ENCODE measurements at places on chromosomes 2 and 18.
A peak's percentile ranks its signal among the peaks of the same experiment; 100 is the strongest.

DNA sequence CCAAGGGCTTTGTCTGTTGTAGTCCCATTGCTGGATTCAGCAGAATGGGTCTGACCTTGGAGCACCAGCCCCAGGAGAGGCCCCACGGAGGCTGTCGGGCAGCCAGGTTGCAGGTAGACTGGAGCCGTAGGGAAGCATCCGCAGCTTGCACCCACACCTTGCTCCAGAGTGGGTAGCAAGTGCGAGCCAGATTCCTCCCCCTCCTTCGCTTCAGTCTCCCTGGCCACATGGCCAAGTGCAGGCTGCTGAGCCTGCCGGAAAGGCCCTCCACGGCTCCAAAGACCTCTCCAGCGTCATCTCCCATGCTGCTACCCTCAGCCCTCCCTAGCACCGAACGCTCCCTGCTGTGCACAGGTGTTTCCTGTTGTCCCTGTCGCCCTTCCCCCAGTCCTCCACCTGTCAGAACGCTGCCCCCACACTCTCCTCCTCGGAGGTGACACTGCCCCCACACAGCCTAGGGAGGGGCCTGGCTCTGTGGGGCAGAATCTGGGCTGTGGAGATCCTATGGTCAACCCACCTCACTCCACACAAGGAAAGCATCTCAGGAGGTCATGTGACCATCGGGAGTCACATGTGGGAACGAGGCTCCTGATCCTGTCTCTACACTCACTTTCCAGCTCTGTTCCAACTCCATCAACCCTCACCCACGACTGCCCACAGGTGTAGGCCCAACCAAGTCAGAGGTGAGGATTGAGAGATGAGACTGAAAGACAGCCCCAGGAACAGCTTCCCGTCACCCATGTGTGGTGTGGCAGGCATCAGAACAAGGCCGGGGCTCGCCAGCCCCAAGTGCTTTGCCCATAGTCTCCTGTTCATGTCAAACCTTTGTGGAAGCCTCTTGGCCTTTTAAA, 8.3 kb downstream of the KCNF1 start:
- no peak for DNase-seq

DNA sequence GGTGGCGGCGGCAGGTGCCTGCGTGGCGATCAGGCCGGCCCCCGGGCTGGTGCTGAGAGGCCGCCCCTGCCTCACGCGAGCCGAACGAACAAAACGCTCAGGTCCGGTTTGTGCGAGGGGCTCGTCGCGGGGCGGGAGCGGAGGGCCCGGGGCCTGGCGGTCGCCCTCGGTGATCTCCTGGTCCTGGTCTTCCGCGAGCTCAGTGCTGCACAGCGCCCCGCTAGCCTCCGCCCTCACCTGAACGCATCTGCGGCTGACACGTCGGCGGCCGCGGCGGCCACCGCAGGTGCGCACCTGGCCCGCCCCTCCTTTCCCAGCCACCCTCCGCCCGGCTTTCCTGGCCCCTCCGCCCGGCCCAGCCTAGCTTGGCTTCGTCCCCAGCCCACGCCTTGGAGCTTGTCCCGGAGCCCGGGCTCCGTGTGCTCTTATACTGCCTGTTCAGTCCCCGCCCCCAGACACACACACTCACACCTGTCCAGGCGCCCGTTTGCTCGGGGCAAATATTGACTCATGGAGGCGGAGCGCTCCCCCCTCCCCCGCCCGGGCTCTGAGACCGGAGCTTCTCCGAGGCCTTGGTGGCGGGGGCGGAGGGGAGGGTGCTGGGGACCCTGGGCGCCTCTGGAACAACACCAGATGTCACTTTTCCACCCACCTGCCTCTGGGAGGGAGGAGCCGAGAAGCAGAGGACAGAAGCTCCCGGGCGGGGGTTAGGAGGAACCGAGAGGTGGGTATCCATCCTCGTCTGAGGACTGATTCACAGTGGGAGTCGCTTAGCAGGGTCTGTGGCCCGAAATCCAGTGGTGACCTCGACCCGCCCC, 8.6 kb upstream of the CRYBA2 start:
- DNase-seq, result no peak

GRCh38 chr2:209305026-209305425, 118.8 kb upstream of the MAP2 start:
- no peak for DNase-seq

- no peak for DNase-seq
Measured at GRCh38 chr2:178193496-178193822, 853 bp upstream of the OSBPL6 start.

DNA sequence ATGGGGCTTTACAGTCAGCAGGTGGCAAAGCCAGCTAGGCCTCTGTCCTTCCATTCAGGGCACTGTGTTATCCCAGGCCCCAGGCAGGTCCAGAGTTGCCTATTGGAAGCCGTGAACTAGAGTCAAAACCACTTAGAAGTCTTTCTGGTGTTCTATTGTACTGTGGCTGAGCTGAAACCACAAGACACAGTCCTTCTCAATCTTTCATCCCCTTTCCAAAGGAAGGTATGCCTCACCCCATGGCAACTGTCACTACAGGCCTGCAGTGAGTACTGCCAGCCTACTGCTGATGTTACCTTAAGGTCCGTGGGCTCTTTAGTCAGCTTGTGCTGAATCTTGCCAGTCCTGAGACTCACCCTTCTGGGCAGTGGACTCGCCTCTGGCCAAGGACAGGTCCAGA, 181.6 kb downstream of the GULP1 start:
- DNase-seq, result no peak

DNA sequence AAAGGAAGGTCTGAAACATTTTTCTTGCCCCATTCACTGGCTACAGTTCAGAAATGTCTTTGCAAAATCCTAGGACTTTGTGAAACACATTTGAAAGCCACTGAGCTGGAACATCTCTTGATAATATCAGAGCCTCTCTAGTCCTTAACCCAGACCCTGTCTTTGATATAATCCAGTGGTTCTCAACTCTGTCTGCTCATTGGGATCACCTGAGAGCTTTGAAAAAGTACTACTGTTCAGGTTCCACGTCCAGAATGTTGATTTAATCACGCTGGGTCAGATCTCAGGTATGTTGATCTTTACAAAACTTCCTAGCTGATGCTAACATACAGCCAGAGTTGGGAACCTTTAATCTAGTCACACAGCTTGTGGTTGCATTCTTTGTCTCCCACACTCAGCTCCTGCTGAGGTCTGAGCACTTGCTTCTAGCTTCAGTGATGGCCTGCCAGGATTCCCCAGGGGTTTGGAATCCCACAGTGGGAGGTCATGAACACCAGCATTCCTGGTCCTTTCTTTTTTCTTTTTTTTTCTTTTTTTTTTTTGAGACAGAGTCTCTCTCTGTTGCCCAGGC, 262.7 kb downstream of the SETBP1 start:
- peak; percentile 95 for DNase-seq

DNA sequence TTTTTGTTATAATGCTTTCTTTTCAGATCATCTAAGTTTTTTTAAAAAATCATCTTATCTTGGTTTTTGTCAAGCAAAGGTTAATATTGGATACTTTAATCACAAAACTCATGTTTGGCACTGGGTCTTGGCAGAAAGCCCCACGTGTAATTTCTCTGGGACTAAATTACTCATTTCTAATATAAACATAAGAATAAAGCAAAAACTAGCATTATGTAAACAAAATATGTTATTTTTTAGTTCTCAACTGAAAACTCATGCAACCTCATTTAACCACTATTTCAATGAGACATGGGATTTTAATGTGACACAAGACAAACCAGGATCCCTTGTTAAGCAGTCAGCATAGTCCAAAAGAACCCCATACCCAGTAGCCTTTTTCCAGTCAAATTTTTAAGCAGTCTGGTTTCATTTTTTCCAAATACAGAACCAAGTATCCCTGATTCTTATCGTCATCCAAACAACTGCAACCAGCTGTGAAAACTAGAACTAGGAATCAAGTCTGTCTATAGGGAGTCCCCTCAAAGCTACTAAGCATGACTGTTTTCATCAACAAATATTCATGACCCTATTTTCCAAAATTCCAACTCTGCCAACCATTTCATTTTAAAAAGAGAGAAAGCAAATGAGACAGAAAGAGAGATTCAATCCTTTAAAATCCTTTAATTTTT, 27.1 kb downstream of the PID1 start:
- no peak for DNase-seq

GRCh38 chr2:3491716-3492474, 27.4 kb downstream of the ADI1 start:
- DNase-seq, result no peak

DNA sequence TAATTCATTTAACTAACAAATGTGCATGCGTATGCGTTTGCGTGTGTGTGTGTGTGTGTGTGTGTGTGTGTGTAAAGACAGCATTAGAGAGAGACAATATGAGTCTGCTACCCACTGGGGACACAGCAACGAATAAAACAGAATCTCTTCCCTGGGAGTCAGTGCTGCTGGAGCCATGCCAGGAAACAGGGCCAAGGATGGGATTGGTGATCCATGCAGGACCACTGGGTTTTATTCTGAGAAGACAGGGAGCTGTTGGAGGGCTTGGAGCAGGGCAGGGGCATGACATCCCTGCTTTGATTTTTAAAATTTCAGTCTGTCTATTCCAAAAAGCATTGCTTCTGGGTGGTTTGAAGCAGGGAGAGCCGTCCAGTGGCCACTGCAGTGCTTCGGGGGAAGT, 62.9 kb downstream of the PDCL3 start:
- no peak for DNase-seq

- no peak for DNase-seq
Measured at GRCh38 chr2:237652854-237653253, 25.5 kb downstream of the LRRFIP1 start.

GRCh38 chr2:121080013-121080772, 204.8 kb downstream of the TFCP2L1 start:
- peak; percentile 53 for DNase-seq

DNA sequence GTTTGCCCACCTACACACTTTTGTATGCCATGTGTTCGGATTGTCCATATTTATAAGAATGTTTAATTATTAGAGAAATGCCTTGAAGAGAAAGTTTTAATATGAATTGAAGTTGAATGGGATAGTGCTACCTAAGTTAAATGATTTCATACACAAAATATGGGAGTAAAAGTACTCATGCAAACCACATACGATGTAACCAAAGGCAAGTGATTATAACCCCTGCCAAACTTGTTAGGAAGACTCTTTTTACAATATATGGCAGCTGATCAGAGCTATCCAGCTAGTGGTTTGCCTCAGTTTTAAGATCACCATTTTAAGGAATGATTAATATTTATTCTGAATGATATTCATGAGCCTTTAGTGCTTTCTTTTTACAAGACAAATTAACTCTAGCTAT, 106.7 kb downstream of the MYO1B start:
- peak; percentile 87 for DNase-seq

DNA sequence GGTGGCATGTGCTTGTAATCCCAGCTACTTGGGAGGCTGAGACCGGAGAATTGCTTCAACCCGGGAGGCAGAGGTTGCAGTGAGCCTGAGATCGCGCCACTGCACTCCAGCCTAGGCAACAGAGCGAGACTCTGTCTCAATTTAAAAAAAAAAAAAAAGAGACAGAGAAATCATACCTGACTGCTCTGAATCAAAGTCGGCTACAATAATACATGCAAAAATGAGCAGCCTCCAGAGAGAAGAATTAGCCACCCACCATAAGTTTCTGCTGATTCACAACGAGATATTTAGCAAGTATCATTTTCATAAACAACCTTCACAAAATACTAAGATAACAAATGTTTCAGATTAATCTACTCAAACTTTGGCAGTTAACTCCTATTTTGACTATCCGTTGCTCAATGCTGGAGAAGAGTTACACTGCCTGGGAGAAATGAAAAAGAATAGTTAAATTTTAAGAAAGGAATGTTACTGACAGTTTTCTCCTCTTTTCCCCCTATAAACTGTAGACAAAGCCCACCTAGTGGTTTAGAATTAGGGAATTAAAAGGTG, 1.5 kb downstream of the OSBPL1A start:
- DNase-seq, result peak; percentile 3

DNA sequence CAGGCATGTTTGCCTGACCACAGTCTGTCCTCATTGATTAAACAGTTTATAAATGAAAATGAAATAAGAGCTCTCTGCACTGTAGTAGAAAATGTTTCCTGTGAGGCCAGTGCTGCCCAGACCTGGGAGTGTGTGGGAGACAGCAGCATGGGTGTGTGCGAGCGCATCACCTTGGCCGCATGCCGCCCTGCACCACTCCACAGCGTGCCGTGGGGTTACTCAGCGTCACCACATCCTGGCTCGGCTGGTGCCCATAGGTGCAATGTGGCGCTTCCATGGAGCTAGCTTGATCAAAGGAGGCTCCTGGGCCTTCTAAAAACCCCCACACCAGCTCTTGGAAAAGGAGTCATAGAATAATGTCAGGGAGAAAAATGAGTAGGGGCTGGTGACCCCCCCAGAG, 76.0 kb upstream of the EPC2 start:
- DNase-seq, result no peak

DNA sequence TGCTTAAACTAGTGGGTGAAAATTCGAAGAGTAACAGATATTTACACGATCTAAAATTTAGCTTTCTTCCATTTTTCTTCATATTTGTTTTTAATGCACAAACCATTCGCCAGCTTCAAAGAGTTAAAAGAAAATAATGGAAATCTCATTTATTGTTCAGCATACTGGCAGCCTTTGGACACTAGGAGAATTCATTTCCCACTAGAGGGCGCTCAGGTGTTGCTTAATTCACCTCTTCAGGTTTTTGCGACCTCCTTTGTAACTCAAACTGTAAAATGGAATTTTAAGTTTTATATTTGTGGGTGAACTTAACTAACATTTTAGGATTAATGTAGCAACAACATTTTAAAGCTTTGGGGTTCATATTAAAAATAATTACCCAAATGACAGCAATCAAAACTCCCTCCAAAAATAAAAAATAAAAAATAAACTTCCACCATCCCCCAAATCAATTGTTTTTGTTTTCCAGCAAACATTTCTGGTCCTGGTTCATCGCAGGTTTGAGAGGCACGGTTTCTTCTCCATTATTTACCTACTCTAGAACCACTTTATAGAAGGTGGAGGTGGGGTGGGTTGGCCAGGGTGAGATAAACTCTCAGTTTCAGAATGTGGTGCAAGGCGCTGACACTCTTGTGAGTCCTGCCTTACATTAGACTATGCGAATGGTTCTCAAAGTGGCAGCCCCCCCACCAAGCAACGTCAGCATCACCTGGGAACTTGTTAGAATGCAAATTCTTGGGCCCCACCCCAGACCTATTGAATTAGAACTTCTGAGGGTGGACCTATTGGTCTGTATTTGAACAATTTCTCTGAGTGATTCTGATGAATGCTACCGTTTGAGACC, 24.7 kb upstream of the PNPT1 start:
- peak; percentile 77 for DNase-seq

DNA sequence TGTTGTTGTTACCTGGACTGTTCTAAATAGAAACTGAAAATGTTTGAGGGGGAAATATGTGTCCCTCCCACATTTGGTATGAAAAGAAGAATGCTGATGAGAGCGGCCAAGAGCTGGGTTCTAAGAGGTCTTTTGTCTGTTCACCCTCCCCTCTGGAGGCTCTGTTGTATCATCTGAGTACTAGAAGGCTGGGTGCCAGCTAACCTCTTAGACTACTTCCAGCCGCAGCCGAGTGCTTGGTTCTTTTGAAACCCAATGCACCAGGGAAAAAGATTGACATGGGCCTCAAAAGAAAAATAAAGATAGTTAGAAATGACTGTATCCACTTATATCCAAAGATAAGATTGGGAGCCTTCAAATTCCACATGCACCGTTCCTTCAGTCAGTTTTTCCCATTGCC, 255.9 kb downstream of the TXNL1 start:
- DNase-seq, result no peak

All from fibroblast of upper back skin (primary cell).